ENCODE measurements at places on chromosomes 4 and X.

GRCh38 chr4:6233929-6234328, 33.6 kb upstream of the JAKMIP1 start:
- no peak for DNase-seq

DNA sequence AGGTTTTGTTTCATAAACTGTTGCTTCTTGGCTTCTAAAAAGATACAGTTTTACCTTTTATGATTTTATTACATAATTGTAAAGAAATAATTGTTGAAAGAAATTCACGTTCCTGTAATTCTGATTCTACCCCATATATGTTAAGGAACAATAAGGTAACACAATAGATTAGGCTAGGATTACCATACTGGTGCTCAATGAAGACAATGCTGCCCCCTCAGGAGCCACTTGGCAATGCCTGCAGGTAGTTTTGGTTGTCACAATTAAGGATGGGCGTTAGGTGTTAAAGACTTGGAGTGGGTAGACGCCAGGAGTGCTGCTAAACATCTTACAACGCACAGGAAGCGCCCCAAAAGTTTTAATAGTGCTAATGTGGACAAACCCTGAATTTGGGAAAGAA, 133.2 kb downstream of the NLGN4X start:
- DNase-seq: no peak

DNA sequence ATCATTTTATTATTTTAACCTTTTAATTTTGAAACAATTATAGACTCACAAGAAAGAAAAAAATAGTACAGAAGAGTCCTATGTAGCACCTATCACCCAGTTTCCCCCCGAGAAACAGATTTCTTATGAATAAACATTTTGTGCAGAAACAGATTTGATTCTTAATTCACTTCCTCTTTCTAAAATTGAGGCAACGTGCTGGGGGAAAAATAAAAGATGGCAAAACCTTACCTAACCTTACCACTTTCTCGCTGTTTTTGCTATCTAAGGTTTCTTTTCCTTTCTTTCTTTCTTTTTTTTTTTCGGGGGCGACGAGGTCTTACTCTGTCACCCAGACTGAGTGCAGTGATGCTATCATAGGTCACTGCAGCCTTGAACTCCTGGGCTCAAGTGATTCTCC, 4.3 kb upstream of the CLNK start:
- no peak for DNase-seq

GRCh38 chr4:41598580-41598979, 60.6 kb downstream of the LIMCH1 start:
- DNase-seq: no peak

- DNase-seq: no peak
These were observed 63.7 kb downstream of the MAML3 start for GRCh38 chr4:140090215-140090731.

GRCh38 chr4:188956566-188956965, 817.3 kb downstream of the TRIML1 start:
- DNase-seq: no peak

GRCh38 chrX:124414281-124414680, 67.9 kb downstream of the SH2D1A start:
- no peak for DNase-seq

- no peak for DNase-seq
These were observed 57.4 kb downstream of the SERTM2 start for GRCh38 chrX:111568817-111569216.

GRCh38 chr4:181682367-181683047, 560.7 kb upstream of the TENM3 start:
- no peak for DNase-seq

DNA sequence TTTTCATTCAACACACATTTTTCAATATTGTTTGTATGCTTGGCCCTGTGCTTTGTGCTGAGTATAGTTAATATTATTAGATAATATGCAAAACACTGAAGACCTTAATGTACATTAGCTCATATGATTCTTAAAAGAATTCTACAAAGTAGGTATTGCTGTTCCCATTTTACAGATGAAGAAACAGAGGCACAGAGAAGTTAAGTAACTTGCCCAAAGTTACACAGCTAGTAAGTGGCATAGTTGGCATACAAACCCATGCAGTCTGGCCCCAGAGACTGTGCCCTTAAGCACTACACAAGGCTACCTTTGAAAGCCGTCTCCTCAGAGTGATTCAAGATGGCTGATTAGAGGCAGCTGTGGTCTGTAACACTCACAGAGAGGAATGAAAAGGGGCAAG, 293.4 kb upstream of the F9 start:
- no peak for DNase-seq

DNA sequence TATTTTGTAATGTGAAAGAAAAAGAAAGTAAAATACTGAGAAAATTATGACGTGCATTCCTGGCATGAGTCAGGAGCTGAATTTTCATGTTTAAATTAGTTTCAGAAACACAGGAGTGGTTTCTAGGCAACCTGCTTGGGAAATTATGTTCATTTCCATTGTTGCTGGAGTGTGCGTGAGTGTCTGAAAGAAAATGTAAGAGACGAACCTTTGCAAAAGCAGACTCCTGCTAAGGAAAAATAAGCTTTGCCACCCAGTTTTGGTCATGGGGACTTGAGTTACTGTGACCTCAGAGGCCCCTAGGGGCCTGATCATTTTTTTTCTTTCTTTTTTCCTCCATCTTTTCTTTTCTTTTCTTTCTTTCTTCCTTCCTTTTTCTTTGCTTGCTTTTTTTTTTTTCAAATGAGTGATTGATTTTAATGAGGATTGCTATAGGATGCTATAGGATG, 18.8 kb upstream of the CHRNA9 start:
- no peak for DNase-seq

GRCh38 chr4:74447636-74448233, 2.8 kb downstream of the AREG start:
- DNase-seq: no peak

DNA sequence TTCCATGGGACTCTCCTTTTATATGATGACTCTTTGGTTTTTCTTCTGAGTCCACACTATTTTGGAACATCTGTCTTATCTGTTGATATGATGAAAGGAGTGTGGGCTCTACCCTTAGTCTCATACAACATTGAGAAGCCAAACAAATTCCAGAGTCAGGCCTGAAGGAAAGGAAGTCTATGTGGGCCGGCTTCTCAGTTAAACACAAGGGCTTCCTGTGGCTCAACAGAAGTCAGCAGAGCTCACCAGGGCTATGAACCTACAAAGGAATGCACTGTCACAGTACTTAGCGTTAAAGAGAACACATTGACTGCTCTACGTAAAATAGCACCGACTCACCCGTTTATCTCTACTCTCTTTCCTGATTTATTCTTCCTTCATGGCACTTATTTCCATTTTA, 641.0 kb upstream of the FRG1 start:
- no peak for DNase-seq

- no peak for DNase-seq
These were observed 12.4 kb downstream of the SH3KBP1 start for GRCh38 chrX:19875050-19875431.

DNA sequence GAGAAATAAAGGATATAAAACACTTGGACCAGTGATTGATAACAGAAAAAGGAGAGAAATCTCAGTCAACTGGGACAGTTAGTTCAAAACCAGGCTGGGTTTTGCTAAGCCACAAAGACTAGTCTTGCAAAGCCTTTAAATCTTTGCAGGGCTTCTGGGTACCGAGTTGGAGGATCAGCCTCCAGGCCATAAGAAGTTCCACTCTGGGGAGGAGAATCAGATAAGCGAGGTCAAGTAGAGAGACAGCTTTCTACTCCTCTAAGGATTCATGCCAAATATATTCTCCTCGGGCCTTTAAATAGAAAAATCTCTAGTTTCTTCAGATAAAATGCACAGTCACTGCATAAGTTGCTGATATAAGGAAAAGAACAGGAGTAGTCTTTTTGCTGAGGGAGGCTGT, 92.7 kb downstream of the MFAP3L start:
- DNase-seq: no peak

- DNase-seq: no peak
These were observed 17.6 kb upstream of the GABRA4 start for GRCh38 chr4:47010912-47011446.

- no peak for DNase-seq
These were observed 83.7 kb downstream of the PCYT1B start for GRCh38 chrX:24563291-24564010.

DNA sequence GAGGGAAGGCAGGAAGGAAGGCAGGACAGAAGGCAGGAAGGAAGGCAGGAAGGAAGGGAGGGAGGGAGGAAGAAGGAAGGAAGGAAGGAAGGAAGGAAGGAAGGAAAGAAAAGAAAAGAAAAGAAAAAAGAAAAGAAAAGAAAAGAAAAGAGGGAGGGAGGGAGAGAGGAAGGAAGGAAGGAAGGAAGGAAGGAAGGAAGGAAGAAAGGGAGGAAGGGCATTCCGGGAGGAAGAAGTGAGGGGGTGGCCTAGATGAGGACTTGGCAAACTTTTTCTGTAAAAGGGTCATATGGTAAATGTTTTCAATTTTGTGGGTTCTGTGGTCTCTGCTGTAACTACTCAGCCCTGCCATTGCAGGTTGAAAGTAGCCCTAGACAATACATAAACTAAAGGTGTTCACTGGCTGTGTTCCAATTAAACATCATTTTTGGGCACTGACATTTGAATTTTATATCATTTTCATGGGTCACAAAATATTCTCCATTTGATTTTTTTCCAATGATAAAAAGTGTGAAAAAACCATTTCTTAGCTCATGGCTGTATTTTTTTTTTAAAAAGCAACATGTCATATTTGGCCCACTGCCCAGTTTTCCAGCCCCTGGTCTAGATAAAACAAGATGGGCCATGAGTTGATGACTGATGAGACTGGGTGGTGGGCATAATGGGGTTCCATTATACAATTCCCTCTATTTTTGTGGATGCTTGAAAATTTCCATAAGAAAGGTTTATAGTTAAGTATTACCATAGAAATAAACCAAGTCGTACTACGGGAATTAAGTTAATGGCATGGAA, 3.1 kb downstream of the ZNF630 start:
- DNase-seq: no peak

DNA sequence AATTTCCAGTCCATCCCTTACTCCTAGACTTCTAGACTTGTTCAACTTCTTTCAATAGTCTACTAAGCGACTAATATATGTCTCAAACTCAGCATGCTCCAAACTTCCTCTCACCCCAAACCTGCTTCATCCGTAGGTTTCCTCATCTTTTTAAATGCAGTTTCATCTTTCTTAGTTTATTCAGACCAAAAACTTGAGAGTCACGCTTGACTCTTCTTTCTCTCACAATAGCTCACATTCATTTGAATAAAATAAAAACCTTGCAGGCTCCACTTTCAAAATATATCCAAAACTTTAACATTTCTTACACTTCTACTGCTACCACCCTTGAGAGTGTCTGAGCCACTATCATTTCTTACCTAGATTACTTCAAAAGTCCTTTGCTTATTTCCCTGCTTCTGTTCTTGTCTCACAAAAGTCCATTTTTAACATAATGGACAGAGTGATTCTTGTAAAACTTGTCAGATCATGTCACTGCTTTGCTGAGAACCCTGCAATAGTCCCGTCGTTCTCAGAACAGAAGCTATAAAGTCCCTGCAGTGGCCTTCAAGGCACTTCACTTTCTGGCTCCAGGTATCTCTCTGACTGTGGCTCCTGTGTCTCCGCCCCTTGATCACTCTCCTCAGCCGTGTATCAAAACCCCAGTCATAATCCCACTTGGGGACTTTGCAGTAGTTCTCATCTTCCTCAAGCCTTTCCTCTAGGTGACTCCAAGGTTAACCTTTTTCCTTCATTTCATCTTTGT, 167.6 kb downstream of the ARHGAP24 start:
- DNase-seq: no peak

DNA sequence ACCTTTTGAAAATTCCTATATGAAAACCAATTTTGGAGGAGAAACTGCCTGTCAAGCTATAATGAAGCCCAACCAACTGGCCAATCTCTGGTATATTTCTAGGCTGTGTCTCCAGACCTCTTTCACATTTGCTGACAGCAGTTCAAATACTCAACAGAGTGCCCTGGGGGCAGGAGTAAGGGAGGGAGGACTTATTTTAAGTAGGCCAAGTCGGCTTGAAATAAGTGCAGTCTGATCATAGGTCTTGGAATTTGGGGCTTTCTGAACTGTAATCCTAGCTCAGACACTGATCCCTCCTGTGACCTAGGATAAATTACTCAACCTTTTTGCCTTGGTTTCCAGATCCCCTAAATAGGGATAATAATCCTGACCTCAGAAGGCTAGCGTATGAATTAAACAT, 59.4 kb upstream of the SLC7A11 start:
- no peak for DNase-seq

DNA sequence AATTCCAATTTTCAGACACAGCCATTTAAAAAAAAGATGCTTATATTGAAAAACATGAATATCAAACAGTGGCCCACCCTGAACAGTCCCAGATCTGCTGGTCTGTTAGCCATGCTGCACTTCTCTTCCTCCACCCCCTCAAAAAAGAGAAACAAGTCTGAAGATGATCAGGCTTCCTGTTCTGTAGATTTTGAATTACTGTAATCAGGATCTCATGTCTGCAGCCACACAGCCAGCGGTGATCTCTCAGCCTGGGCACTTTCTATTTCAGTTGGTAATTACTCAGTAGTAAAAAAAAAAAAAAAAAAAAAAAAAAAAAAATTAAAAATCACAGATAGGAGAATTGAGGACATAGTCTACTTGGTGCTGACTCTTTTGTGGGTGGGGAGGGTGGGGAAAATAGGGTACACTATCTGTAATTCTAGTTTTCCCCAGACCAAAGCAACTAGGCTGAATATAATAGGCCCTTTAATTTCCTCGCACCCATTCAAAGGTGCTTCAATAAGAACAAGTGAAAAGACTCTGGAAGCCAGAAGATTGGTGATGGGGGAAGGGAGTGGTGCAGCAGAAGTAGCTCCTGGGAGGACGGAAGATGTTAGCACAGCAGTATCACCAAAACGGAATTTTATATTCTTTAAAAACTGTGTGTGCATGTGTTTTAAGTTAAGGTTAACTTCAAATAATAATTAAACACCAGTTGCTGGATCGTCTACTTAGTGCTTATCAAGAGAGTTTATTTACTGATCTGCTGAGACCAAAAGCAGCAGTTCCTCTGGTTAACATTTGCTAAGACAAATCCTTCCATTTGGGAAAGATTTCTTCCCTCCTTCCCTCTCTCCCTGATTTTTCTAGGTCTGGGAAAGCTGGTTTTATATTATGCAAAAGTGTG, 47.0 kb downstream of the SPRY1 start:
- no peak for DNase-seq

- DNase-seq: no peak
These were observed at the start of gene GASK1B for GRCh38 chr4:158172261-158173258. Gene GASK1B, minus strand, starts transcription at chr4:158173025. Its CDS starts 1,650 bp downstream, at chr4:158171375.

DNA sequence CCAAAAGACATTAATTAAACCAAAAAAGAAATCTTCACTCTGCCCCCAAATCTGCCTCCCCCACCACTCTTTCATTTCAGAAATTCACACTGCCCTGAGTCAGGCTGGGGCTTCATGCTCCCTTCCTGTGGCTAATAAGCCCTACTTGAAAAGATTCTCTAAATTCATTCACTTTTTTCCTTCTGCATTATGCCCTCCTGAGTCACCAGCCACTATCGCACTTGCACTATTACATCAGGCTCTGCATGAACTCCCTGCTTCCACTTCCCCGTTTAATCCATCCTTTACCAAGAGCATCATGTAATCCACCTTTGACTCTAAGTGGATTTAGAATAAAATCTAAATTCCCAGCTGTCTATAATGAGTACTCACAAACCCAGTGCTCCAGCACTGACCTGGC, 295.4 kb upstream of the KLF3 start:
- DNase-seq: no peak

GRCh38 chr4:153036931-153037482, 100.9 kb downstream of the FHDC1 start:
- DNase-seq: no peak
